Lung (tissue), 17 donors: ENCODE measurements at places on chromosomes 1 and 21. TPM values are rescaled to one million over a fixed set of nuclear protein-coding genes. Genes with fewer than 3 reads are reported as not detected.
A peak's percentile ranks its signal among the peaks of the same experiment; 100 is the strongest.

GRCh38 chr1:2539312-2539907 is 9.3 kb upstream of the HES5 start:
- H3K27me3 ChIP-seq, result peaks cover 5% of the 10 kb centered on the region
- DNase-seq, result no peak
- H3K4me3 ChIP-seq, result no peak overlapping the region

GRCh38 chr1:208204779-208205178 is 39.4 kb downstream of the PLXNA2 start:
- H3K27ac ChIP-seq, result peak overlapping the region; percentile 50
- no peak for DNase-seq
- peaks cover 20% of the 10 kb centered on the region for H3K36me3 ChIP-seq
- H3K4me3 ChIP-seq, result no peak overlapping the region
- H3K27me3 ChIP-seq, result no peaks in the 10 kb centered on the region

GRCh38 chr1:230286166-230286889 is 139.8 kb downstream of the PGBD5 start:
- DNase-seq, result no peak
- no peaks in the 10 kb centered on the region for H3K4me1 ChIP-seq
- no peak overlapping the region for H3K27ac ChIP-seq
- H3K36me3 ChIP-seq, result no peaks in the 10 kb centered on the region
- no peaks in the 10 kb centered on the region for H3K27me3 ChIP-seq

DNA sequence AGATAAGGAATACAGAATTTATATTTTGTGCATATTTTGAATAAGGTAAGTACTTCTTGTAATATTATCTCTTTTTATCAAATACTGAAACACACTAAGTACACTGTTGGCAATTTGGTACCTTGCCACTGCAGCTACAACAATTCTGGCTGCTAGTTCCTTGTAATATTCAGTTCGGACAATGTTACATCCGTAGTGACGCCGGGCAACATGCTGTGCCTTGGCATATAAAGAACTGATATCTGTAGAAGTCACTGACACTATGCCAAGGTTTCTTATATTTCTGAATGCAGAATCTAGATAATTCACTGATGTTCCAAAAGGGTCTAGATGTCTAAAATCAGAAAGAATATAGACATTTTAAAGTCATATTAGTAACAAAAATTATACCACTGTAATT is 17.5 kb downstream of the TRMT1L start:
- DNase-seq, result no peak
- no peak overlapping the region for H3K27ac ChIP-seq
- no peaks in the 10 kb centered on the region for H3K4me1 ChIP-seq
- no peaks in the 10 kb centered on the region for H3K27me3 ChIP-seq
- peaks cover 21% of the 10 kb centered on the region for H3K36me3 ChIP-seq

GRCh38 chr1:228429007-228429406 is 12.3 kb upstream of the TRIM17 start:
- H3K4me3 ChIP-seq, result no peak overlapping the region
- peaks cover 6% of the 10 kb centered on the region for H3K27me3 ChIP-seq
- no peaks in the 10 kb centered on the region for H3K36me3 ChIP-seq

GRCh38 chr21:16407403-16408240 is 677.8 kb downstream of the USP25 start:
- H3K4me3 ChIP-seq, result no peak overlapping the region
- DNase-seq, result no peak
- H3K36me3 ChIP-seq, result no peaks in the 10 kb centered on the region
- no peak overlapping the region for H3K27ac ChIP-seq
- H3K4me1 ChIP-seq, result no peaks in the 10 kb centered on the region

The GFI1 gene
- 2.2 TPM for total RNA-seq

DNA sequence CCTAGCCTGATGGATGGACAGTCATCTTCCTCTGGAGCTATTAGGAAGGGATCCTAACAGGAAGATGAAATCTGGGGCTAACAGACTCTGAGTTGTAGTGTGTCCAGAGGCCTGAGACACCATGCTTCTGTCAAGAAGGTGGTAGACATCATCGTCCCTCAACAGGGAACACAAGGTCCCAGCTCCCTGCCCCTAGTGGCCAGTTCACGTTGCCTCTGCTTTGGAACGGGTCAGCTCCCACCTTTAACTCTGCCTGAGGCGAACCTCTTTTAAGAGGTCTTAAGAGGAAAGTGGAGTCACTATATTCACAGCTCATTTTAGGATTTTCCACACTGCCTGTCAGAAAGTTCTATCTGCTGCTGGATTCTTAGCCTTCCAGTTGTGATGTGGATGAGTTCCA is 28.3 kb downstream of the LRRC71 start:
- DNase-seq, result no peak
- H3K4me1 ChIP-seq, result no peaks in the 10 kb centered on the region
- no peak overlapping the region for H3K4me3 ChIP-seq
- H3K36me3 ChIP-seq, result peaks cover 64% of the 10 kb centered on the region

The BATF3 gene
- 12.0 TPM for total RNA-seq

DNA sequence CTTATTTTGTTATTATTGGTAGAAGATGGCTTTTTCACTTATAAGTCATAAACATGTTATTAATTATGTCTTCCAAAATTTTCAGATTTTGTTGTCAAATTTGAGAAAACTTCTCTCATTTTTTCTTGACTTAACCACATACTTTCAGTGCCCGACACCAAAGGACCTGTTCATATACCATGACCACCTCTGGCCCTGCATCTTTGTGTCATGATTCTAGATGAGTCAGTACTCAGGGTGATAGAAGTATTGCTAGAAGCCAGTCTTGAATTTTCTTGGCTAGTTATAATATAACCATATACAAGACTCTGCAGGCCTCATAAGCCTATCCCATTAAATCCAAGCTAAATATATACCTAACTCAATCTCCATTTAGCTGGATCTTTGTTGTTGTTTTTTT is 35.4 kb upstream of the DPH5 start:
- no peaks in the 10 kb centered on the region for H3K36me3 ChIP-seq
- H3K27ac ChIP-seq, result no peak overlapping the region
- no peaks in the 10 kb centered on the region for H3K4me1 ChIP-seq
- H3K4me3 ChIP-seq, result no peak overlapping the region
- DNase-seq, result no peak

The MYOG gene
- total RNA-seq, result not detected

DNA sequence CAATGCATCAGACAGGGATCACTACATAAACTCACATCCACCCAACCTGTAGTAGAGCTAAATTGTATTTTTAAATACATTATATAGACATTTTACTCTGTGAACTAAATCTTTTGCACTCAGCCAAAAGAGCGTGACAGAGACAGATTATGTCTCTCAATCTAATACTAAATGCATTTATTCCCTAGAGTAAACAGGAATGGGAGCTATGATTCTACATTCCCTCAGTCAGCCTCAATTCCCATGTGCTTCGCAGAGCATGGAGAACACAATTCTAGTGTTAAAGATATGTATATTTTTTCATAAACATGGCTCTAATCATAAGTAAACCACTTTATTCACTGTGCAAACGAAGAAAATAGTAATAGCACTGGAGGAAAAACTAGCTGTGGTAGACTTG is 16.5 kb downstream of the PIGK start:
- no peak for DNase-seq
- no peak overlapping the region for H3K4me3 ChIP-seq
- no peaks in the 10 kb centered on the region for H3K4me1 ChIP-seq
- H3K27ac ChIP-seq, result no peak overlapping the region
- no peaks in the 10 kb centered on the region for H3K36me3 ChIP-seq

DNA sequence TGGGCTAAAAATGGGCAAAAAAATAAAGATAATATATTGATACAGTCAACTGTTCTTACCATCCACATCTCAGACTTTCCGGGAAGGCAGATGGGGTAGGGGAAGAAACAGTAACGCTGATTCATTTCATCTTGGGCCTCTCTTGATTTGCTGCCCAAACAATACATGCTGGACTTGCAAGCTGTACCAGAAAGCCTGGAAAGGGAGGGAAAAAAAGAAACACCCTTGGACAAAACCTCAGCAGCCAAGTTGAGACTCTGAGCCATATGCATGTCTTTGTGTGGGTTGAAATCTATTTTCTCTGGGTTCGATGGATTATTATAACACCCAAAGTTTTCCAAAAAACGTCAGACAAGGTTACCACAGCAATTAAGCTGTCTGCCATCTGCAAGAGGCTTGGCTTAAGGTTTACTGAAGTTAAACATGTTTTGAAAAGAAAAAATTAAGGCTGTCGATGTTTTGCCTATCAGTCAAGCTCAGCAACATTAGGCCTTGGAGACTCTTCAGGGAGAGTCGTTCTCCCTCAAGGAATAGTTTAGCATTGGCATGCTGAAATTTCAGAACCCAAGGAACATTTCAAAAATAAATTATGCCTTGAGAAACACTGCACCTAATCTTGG is 71.2 kb downstream of the PSMG1 start:
- no peak overlapping the region for H3K4me3 ChIP-seq
- DNase-seq, result no peak
- H3K27me3 ChIP-seq, result no peaks in the 10 kb centered on the region
- no peak overlapping the region for H3K27ac ChIP-seq

DNA sequence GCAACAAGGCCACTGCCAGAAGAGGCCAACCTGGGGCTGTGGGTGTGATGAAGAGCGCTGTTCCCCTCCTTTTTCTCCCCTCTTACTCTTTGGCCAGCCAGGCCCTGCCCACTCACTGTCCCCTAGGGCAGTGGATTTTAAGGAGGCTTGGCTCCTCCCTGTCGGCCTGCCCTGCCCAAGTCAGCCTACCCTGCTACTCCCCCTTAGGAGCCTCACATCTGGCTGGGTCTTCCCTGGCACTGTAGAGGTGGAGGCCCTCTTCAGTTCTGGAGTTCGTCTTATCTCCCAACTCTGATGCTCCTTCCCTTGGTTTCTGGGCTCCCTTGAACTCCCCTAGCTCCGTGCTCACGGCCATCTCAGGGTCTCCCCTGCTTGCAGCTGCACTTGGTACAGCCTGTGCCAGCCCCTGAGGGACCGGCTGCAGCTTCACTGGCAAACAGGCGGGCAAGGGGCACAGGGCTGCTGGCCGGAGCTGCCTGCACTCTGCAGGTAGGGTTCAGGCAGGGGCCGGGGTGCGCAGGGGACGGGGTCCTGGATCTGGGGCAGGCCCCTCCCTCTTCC is 4.0 kb downstream of the AMPD2 start:
- H3K27me3 ChIP-seq, result no peaks in the 10 kb centered on the region
- peaks cover 19% of the 10 kb centered on the region for H3K4me1 ChIP-seq
- H3K36me3 ChIP-seq, result peaks cover 2% of the 10 kb centered on the region

GRCh38 chr1:37479255-37480124 is 5.1 kb downstream of the ZC3H12A start:
- H3K27me3 ChIP-seq, result no peaks in the 10 kb centered on the region
- H3K4me1 ChIP-seq, result peaks cover 7% of the 10 kb centered on the region
- H3K36me3 ChIP-seq, result peaks cover 6% of the 10 kb centered on the region
- H3K4me3 ChIP-seq, result no peak overlapping the region

DNA sequence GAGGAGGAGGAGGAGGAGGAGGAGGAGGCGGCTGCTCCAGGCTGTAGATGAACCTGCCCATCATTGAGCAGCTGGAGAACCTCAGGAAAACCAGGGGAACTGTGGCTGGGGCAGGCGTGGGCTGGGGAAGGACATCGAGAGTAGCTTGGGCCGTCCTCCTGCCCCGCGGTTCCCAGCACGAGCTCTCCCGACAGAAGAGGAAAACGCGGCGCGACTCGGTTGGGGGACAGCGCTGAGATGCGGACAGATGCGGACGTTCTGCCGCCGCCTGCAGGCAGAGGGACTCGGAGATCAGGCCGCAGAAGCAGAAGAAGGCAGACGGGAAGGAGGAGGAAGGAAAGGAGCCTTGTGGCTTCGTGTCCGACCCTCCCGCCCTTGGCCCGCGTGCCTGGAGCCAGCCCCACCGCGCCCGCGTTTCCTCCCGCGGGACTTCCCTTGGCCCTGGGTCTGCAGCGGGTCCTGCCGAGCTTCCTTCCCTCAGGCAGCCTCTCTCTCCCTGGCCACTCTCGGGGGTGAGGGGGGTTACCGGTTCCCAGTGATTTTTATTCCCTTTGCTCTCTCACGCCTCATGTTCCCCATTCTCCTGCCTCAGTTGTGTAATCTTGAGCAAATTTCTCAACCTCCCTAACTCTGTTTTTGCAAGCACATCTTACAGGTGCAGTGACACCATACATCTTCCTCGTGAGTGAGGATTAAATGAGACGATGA is 1.7 kb upstream of the TNFRSF9 start:
- peak; percentile 76 for DNase-seq
- no peak overlapping the region for H3K4me3 ChIP-seq
- no peaks in the 10 kb centered on the region for H3K4me1 ChIP-seq
- no peaks in the 10 kb centered on the region for H3K36me3 ChIP-seq

The MNDA gene
- total RNA-seq, result 25.0 TPM

- H3K27ac ChIP-seq, result no peak overlapping the region
- no peak overlapping the region for H3K4me3 ChIP-seq
- no peak for DNase-seq
- H3K27me3 ChIP-seq, result no peaks in the 10 kb centered on the region
- H3K36me3 ChIP-seq, result no peaks in the 10 kb centered on the region
Observed at GRCh38 chr1:82337635-82338034, 536.9 kb downstream of the ADGRL2 start.

- no peak within 1 kb of the TSS for H3K27ac ChIP-seq
- H3K4me3 ChIP-seq, result no peak within 1 kb of the TSS
- H3K27me3 ChIP-seq, result no peaks in the 10 kb centered on the region
- H3K4me1 ChIP-seq, result no peaks in the 10 kb centered on the region
Observed at GRCh38 chr1:10449751-10450150, at the start of gene CORT. Gene CORT (plus strand): TSS chr1:10450031. CDS start chr1:10450224, 193 bp downstream.

- peaks cover 16% of the 10 kb centered on the region for H3K4me1 ChIP-seq
- DNase-seq, result no peak
- no peak overlapping the region for H3K4me3 ChIP-seq
- H3K27me3 ChIP-seq, result no peaks in the 10 kb centered on the region
- H3K36me3 ChIP-seq, result no peaks in the 10 kb centered on the region
Observed at GRCh38 chr21:27795418-27795817, 828.5 kb upstream of the ADAMTS5 start.

DNA sequence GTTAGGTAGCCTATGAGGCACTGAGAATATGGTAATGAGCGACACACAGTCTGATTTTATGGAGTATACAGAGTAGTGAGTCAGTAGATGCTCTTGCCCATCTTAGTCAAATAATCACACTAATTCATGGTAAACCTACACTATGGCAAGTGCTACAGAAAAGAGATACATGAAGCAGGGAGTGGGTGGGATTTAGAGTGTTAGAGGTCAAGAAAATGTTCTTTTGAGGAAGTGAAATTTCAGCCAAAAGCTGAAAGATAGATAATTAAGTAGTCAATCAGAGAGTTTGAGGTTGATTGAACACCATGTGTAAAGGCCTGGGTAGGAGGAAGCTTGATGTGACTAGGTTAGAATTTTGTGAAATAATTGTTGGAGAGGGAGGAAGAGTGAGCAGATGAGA is 14.7 kb downstream of the MDM4 start:
- H3K27ac ChIP-seq, result no peak overlapping the region
- H3K4me1 ChIP-seq, result no peaks in the 10 kb centered on the region
- peaks cover 31% of the 10 kb centered on the region for H3K36me3 ChIP-seq
- H3K27me3 ChIP-seq, result no peaks in the 10 kb centered on the region

GRCh38 chr1:113415310-113416070 is 25.2 kb downstream of the MAGI3 start:
- no peaks in the 10 kb centered on the region for H3K36me3 ChIP-seq
- no peak overlapping the region for H3K27ac ChIP-seq
- no peaks in the 10 kb centered on the region for H3K27me3 ChIP-seq
- H3K4me3 ChIP-seq, result no peak overlapping the region

The TMEM269 gene
- 0.09 TPM for total RNA-seq

The MYOM3 gene
- 0.11 TPM for total RNA-seq

GRCh38 chr1:179714623-179715022 is 28.5 kb upstream of the FAM163A start:
- DNase-seq, result no peak
- H3K4me3 ChIP-seq, result no peak overlapping the region
- no peak overlapping the region for H3K27ac ChIP-seq
- H3K27me3 ChIP-seq, result no peaks in the 10 kb centered on the region
- no peaks in the 10 kb centered on the region for H3K4me1 ChIP-seq

The KRTAP7-1 gene
- total RNA-seq, result not detected

The CKS1B gene
- total RNA-seq, result 22.3 TPM

GRCh38 chr1:70779571-70779970 is 268.0 kb downstream of the PTGER3 start:
- H3K27ac ChIP-seq, result no peak overlapping the region
- no peaks in the 10 kb centered on the region for H3K36me3 ChIP-seq
- H3K27me3 ChIP-seq, result no peaks in the 10 kb centered on the region
- DNase-seq, result no peak
- no peaks in the 10 kb centered on the region for H3K4me1 ChIP-seq
